ENCODE measurements at places on chromosomes 12 and 14. TPM values are rescaled to one million over a fixed set of nuclear protein-coding genes. Genes with fewer than 3 reads are reported as not detected.

The TAS2R46 gene
- 0.82 TPM for total RNA-seq

The C12orf50 gene
- total RNA-seq, result not detected

The OAS1 gene
- 7.8 TPM for total RNA-seq

The MOK gene
- total RNA-seq, result 5.5 TPM

The PZP gene
- not detected for total RNA-seq

The LARP4 gene
- total RNA-seq, result 127 TPM

The MFAP5 gene
- total RNA-seq, result not detected

DNA sequence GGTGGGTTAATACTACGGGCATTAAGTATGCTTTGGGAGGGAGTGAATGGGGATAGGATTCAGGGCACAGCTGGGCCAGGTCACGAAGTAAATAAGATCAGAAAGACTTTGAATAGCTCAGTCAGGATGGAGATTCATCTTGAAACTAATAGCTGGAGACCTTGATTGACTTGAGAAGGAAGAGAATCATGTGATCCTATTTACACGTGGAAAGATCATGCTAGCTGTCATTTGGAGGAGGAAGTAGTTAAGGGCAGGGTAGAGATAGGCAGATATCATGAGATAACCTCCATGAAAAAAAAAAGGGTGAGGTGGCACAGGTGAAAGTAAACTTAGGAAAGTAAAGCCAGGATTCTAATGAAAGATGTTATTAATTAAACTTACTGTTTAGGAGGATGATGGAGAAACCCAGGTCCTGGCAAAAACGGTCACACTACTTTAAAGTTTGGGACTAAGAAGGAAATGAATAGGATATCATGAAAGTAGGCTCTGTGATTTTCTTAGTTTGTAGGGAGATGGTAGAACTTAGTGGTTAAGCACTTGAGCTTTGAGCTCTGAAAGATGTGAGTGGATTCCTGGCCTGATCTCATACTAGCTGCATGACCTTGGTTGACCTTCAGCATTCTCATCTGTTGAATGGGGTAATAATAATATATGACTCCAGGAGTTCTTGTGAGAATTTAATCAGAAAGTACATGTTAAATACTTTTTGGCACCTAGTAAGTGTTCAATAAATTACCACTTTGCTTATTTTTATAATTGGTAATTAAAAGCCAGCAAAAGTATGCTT lies 439.0 kb downstream of the NRXN3 start:
- no peak for DNase-seq

DNA sequence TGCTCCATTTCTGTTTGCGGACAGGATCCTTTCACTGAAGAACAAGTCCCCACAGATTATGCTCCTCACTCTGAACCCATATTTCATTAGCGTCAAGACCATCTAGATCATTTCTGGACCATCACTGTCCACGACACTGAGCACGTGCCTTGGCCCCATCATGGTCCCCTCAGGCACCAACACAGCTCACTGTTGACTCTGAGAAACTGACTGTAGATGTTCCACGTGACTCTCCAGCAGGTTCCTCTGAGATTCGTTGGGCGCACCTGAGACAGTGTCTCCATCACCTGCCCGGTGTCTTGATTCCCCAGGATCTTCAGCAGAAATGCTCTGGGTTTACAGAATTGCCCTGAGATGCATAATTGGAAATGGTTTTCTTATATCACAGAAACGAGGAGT lies 985.4 kb downstream of the TMEM121 start:
- no peak for DNase-seq

DNA sequence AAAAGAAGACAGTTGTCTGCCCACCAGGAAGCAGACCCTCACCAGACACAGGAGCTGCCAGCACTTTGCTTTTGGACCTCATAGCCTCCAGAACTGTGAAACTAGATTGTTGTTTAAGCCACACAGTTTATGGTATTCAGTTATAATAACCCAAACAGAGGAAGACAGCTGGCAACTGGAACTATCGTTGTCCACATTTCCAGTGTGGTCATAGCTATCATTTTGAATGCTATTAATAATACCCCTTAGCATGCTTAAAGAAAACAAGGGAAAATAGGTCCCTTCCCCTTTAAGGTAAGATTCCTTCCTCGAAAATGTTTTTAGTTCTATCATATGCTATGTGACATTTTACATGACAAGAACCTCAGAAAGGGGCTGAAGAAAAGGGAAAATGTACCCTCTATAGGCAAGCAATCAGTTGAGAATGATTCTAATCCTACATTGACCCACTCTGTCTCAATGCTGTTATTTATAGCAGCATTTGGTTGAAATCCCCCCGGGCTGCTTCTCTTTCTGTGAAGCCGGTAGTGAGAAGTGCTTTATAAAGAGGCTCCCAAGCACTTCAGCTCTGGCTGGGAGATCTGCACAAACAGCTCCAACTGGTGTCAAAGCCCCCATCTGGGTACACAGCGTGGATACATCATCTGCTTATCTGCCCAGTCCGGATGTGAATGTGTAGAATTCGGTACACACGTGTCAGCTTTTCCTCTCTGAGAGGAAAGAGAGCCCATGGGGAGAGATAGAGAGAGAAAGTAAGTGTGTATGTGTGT lies 221.2 kb upstream of the FLRT2 start:
- DNase-seq, result no peak

DNA sequence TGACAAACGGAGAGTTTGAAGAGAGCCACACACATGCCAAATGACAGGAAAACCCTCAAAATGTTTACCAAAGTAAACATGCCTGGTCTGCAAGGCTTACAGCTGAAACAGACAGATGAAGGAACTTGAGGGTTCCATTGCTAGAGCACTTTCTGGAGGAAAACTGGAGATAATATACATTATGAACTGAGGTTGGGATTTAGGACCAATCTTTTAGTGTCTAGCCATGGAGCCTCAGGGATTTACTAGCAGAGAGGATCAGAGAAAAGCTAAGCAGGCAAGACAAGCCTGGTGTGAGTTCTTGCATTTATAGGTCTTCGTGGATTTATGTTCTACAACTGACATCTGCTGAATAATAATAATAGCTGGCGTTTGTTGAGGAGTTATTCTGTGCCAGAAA lies 205.3 kb downstream of the AEBP2 start:
- no peak for DNase-seq

- DNase-seq, result no peak
Measured at GRCh38 chr12:21666722-21667121, 9.1 kb upstream of the LDHB start.

DNA sequence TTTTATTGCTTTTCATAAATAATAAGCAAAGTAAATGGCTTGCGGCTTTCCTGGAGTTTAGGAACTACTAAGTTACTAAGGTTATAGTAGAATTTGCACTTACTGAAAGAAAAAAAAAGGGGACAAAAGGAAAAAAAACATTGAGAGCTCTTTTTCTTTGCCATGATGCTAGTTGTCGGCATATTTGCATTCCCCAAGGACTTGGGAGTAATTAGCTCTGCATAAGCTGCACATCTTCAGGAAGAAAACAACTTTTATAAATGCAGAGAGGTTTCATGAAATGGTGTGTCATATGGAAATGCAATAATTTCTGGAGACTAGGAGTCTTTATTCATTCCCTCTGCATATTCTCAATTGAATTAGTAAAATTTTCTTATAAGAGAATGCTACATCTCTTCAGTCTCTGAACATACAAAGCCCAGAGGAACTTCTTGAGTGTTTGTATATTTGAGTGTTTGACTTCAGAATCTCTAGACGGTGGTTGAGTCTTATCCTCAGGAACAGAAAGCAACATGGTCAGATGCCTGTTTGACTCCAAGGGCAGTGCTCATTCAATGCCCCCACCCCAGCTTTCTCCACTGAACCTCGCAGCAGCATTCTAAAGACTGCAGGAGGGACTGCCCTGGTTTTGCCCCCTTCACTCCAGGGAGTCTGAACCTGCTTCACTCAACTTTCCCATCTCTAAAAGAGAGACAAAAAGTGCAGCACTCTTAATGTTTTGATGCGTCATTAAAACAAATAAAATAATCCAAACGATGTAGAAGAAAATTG lies 158.9 kb upstream of the EEA1 start:
- no peak for DNase-seq

- DNase-seq, result no peak
Measured at GRCh38 chr14:23828001-23828400, 125.6 kb upstream of the DHRS4 start.

DNA sequence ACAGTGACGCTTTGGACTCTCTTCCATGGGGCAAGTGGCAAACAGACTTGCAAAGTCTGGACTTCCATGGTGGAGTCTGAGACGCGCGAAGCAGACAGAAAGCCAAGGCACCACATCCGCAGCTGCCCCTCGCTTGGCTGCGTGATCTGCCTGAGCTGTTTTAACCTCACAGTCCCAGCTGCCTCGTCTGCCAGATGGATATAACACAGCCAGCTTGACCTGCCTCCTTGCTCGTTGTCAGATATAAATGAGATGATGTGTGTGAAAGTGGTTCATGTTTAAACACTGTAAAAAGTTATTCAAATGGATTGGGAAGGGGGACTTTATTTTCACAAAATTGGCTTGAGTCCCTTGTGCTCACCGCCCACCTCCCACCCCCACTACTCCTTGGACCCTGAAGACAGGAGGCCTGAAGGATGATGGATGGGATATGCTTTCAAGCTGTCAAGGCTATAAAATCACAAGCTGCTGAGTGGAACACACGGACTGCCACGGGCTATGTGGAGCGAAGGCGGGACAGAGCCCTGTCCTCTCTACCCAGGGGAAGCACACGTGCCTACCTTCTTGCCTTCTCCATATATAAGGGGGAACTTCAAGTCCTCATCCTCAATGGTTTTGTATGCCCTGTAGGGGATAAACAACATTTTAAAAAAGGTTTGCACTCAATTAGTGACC lies 226.9 kb downstream of the MON2 start:
- no peak for DNase-seq

DNA sequence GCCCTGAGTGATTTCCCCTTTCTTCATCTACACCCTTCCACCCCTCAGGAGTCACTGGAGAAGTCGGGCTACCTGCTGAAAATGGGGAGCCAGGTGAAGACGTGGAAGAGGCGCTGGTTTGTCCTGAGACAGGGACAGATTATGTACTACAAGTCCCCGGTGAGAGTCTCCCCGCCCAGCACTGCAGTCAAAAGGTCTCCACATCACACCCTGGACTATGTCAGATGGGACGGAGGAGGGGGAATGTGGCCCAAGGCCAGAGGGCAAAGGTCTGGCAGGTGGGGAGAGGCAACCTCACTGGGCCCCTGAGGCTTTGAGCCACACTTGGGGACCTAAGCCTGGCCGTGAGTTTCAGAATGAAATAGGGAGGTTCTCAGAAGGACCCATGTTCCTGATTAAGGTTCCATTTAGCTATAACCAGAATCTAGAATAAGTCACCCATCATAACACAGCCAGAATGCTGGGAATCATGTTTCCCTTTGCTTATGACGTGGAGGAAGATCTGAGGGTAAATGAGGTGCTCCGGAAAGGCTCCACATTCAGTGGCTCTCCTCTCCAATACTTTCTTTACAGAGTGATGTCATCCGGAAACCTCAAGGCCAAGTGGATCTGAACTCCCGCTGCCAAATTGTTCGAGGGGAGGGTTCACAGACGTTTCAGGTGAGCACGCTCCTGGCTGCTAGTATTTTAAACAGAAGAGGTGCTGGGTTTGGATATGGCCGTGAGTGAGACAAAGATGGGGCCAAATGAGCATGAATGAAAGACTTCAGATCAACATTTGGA lies 26.6 kb downstream of the PIGH start:
- DNase-seq, result no peak

DNA sequence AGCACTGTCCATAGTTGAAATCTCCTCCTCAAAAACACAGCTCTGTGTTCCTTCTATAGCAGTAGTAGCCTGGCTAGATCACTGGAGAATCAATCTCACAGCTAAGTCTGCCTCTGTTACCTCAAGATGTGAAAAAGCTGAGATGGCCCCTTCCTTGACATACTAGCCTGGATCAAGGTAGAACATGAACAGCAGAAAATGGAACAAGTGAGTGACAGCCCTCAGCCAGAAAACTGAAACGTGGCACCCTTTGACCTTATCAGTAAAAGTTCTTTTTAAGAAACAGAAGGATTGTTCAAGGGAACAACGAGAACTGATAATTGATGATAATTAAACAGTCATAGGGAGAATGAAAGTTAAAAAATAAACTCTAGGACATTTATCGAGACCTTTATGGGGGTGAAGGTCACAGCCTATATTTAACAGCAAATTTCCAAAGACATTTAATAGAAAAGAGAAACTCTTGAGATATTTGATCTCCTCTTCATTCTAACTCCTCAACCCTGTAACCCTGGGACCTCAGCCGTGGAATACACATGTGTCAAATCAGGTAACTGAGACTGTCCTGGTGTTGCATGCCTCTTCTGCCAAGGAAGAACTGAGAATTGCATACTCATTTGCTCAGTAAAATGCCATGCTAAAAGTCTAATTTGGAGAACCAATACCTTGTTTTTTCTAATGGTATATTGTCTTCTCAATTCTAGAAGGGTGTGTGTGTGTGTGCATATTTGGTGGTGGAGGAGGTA lies 258.0 kb upstream of the ATP2B1 start:
- DNase-seq, result no peak

- no peak for DNase-seq
Measured at GRCh38 chr12:132423820-132424645, 65.9 kb upstream of the FBRSL1 start.

- DNase-seq, result no peak
Measured at GRCh38 chr14:69387311-69387710, 10.8 kb downstream of the ERH start.

DNA sequence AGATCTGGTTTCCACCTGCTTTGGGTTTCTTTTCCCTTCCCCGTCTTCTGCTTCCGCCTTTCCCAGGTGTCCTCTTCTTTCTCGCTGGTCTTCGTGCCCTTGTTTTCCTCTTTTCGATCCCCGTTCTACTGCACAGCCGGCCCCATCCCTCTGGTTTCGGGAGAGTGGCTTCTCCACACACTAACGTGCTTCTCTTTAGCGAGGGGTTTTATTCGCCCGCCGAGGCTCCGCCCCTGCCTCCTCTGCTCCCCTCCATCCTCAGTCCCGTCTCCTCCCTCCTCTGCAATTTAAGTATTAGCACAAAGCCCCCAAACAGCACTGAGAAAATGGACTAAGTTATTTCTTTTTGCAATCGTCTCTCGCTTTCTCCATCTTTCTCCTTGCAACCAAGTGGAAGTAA lies at the start of gene SLC7A8:
SLC7A8 (minus strand) TSS at position 182 of the 400 bp plus-strand sequence. CDS start 746 bp downstream, outside the sequence.
- peak; percentile 30 for DNase-seq

DNA sequence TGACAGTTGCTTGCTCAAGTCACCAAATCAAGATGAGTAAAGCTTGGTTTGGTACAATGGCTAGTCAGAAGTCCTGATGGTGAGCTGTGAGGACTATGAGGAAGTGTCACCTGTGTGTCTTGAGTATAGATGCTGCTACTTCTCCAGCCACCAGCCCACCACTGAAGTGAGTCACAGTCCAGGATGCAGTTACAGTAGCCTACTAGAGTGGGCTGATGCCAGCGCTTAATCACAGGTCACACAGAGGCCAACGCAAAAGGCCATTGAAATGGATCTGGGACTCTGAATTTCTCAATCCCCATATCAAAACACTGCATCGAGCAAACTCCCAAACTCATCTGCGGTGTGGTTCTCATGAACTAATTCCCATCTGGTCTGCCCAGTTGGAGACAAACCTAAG lies 223.1 kb downstream of the ANO6 start:
- DNase-seq, result no peak

- DNase-seq, result no peak
Measured at GRCh38 chr14:78764645-78765044, 594.5 kb downstream of the NRXN3 start.

All from activated T-cell treated with anti-CD3 and anti-CD28 coated beads, Interleukin-2, amount 50 U/mL, for 4 hours (primary cell).